NCI-H1092 treated with DMSO at 0.1 percent for 48 hours (cell line): ENCODE measurements at places on chromosomes 3 and 15.

DNA sequence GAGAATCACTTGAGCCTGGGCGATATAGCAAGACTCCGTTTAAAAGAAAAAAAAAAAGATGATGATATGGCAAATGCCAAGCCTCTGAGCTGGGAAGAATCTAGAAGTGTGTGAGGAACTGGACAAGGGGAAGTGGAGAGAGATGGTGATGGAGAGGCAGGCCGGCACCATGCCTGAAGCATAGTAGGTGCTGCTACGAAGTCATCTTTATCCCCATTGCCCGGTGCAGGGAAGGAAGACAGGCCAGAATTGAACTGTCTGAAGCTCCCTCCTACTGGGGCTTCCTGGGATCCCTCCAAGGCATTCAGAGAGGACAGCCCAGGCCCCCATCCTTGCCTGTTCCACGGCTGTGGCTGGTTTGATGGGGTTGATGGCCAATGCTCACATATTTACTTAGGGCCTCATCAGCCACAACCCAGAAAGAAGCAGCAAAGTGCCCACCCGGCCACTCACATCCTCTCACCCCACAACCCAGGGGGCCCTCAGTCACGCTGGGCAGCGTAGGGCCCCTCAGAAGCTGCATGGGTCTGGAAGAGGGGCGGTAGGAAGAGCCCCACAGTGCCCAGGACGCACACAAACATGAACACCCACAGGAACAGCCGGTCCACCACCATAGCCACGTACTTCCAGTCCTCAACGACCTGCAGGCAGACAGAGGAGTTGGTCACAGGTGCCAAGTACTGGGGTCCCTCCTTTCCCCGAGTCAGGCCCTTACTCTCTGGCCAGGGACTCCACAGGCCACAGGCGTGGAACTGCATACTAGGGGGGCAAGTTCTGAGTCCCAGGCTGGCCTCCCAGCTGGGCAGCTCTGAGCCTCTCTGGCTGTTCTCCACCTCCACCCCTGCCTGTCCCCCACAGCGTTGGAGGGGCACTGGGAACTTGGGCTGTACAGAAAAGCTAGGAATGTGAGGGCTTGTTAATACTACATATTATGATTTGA lies 4.1 kb upstream of the CHRNA3 start:
- DNase-seq, result no peak

- no peak for DNase-seq
Observed at GRCh38 chr3:184672977-184673870, 38.6 kb downstream of the MAGEF1 start.

GRCh38 chr15:37140531-37141058 lies 40.2 kb upstream of the MEIS2 start:
- DNase-seq, result no peak

- DNase-seq, result no peak
Observed at GRCh38 chr3:14235912-14236295, 57.3 kb downstream of the LSM3 start.

- DNase-seq, result no peak
Observed at GRCh38 chr15:66784174-66784573, 82.1 kb downstream of the SMAD6 start.

DNA sequence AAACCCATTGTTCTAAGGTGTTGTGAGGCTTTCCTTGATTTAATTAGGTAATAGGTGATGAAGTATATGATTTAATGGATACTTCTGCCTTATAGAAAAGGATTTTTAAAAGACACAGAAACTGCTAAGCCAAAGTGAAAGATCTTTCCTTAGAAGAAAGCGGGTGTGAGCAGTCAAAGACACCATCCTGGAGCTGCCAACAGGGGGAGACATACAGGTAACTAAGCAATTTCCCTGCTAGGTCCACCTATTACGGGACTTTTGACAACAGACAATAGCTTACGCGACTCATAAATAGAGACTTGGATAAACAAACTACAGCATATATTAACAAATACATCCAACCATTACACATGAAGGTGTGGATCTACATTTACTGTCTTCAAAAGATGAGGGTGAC lies 669.5 kb downstream of the SQOR start:
- DNase-seq, result no peak

- DNase-seq, result no peak
Observed at GRCh38 chr15:79798311-79798710, 98.5 kb downstream of the MTHFS start.

- no peak for DNase-seq
Observed at GRCh38 chr3:76646921-76647562, 392.9 kb upstream of the ROBO2 start.

DNA sequence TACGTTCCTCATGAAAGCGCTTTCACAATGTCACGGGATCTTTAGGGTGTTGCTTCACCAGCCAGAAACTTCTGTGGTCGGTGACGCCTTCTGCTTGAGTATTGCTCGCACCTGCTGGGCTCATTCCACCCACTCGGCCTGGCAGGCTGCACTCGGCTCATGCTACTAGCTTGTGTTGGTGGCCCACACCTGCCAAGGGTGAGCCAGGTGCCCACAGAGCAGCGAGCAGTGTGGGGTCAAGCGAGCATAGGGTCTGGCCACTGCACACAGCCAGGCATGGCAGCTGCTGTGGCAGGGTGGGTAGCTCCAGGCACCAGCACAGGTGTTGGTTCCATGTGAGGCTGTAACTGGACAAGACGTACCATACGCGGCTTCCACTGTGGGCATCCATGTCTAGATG lies 202.9 kb upstream of the CADM2 start:
- DNase-seq, result no peak

DNA sequence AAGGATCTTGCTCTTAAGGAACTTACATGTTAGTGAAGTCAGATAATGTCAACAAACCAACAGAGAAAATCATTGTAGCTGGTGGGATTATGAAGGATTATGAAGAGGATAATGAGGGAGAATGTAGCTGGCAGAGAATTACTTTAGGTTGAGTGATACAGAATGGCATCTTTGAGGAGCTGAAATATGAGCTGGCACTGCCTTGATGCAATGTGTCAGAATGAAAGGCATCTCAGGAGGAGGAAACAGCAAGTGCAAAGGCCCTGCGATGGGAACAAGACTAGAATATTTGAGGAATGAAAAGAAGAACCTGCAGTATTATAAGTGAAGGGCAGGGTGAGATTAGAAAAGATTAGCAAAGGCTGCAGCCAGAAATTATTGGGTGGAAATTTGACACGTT lies 237.2 kb upstream of the ADAMTS9 start:
- DNase-seq, result no peak

DNA sequence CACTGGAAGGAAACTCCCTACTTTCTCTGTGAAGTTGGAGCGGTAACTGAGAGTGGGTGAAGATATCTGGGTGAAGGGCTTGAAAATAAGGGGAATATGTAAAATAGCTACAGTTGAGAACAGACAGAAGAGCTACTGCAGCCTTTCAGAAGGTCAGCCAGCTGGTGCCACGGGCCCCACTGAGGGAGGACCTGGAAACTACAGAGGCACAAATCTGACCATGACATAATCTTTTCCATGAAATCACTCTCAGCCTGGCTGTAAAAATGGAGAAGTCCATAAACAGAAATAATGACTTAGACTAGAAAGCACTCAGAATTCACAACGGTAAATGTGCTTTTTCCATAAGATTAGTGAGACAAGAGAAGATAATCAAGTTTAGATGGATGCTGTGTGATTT lies 46.4 kb downstream of the ST3GAL6 start:
- no peak for DNase-seq

DNA sequence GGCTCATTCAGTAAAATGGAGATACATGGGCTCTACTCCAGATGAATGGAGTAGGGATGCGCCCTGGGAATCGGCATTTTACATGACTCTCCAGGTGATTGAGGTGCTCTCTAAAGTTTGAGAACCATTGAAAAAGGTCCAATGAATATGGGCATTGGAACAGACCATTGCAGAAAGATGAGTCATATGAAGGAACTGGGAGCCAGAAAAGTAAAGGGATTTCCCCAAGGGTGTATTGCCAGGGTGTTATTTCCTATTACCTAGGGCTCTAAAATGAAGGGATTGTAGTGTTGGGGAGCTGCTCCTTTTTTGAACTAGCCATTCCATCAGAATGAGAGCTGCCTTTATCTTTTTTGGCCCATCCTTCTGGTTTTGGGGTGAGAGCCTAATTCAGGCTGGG lies 21.7 kb downstream of the CLDN11 start:
- DNase-seq, result no peak

- no peak for DNase-seq
Observed at GRCh38 chr15:70241561-70242320, 144.0 kb upstream of the TLE3 start.

- no peak for DNase-seq
Observed at GRCh38 chr3:35867791-35868190, 228.5 kb downstream of the ARPP21 start.

DNA sequence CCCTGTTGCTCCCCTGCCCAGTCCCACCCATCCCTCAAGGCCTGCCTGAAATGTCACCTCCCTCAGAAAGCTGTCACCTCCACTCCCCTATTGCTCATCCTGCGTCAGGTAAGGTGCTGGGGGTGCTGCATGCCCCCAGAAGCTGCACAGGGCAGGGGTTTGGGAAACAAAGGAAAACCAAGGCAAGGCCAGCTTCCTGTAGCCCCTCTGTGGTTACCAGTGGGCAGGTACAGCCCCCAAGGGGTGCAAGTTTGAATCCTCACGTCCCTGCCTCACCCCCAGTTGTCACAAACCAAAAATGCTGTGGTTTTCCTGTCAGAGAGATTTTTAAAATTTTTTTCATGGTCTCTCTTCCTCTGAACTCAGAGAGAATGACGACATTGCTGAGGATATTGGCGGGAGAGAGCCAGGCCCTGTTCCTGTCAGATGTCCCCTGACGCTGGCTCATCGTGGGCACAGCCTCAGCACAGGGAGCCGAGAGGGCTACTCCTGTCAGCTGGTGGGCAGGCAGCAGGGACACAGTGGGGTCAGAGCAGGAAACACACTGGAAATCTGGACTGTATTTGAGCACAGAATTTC lies 27.0 kb downstream of the PSTPIP1 start:
- no peak for DNase-seq

DNA sequence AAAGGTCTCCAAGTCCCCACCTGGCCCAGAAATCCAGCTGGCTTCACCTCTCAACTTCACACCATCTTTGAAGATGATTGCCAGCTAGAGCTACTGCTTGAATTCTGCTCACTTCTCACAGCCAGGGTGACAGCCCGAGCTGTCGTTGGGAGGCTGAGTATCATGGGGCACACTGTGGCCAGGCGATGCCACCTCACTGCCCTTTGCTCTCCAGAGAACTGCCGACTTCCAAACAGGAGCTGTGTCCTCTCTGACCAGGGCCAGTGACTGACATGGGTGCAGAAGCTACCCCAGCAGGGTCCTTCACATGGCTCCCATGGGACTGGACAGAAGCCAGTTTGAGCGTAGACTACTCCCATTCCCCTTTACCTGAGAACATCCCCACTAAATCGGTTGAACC lies 254.0 kb downstream of the GABRB3 start:
- no peak for DNase-seq
